ENCODE measurements at places on chromosomes 1 and 21.

DNA sequence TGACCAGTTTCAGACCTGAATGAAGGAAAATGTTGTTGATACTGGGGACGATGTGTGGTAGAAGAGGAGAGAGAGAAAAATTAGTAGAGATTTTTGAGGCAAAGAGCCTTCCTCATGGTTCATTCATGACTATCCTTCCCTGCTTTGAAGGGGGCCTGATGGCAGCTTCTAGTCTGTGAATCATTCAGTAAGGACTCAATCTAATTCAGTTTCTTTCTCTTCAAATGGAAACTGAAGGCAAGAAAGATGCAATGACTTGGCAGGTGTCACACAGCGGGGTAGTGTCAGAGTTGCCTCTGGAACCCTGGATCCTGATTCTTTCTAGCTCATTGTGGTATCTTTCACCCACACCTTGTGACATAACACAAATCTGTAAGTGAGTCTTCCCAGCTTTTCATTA lies 14.9 kb upstream of the CD5L start:
- DNase-seq, result no peak

DNA sequence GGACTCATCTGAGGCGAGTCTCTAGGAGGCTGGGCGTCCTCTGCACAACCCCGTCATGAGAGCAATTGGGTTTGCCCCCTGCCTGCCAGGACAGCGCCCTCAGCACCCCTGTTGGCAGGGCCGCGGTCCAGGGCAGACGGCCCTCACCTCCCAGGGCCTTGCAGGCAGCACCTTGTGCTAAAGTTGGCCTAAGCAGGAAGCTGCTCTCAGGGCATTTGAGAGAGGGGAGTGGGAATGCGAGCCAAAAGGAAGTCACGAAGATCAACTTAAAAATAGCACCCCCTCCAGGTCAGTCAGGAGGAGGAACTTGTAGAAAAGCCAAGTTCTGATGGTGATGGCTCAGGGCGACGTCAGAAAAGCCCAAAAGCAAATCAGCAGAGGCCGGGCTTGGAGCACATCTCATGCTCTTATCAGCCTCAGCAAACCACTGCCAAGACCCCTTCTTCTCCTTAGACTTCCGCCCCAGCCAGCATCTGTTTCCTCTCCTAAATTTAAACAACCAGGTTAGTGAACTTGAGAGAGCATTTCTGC lies 12.6 kb upstream of the ADORA3 start:
- DNase-seq, result no peak

- DNase-seq, result no peak
Observed at GRCh38 chr21:42850463-42850862, 28.9 kb downstream of the WDR4 start.

DNA sequence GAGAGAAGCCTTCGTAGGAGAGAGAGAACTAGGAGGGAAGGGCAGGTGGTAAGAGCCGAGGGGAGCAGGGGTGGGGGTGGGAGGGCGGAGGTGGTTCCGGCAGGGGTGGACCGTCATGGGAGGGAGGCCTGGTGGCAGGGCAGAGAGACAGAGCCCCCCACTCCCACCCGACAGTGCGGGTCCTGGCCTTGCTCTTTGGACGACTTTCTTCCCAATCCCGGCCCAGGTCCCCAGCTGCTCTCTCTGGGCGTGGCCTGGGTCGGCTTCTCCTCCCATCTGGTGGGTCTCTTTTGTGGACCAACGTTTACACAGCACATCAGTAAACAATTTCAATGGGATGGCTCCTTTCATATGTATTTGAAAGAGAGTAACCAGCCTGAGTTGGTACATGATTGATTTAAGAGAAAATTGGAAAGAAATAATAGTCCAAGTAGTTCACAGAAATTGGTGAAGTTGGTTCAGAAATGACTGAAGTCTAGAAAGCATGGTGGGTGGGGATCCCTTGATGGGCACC lies 56.9 kb downstream of the LDLRAD2 start:
- no peak for DNase-seq

DNA sequence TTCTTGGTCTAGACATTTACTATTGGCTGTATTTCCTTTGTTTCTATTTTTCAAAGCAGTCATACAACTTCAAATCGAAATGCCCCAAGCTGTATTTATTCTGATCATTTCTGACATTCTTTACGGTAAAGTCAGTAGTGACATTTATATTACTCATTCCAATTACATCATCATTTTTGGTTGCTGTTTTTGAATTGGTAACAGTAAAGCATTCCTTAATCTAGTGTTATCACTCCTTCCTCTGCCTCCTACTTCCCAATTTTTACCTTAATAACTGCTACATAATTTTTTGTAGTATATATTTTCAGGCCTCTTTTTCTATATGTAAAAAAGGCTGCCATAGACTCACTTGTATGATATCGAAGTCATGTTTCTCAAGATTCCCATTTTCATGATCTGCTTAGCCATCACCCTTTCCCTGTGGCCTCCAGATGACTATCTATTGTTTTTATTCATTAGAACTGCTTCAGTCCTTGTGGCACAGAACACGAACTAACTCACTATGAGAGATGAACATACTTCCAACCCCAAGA lies 167.2 kb downstream of the RUNX1 start:
- DNase-seq, result no peak

DNA sequence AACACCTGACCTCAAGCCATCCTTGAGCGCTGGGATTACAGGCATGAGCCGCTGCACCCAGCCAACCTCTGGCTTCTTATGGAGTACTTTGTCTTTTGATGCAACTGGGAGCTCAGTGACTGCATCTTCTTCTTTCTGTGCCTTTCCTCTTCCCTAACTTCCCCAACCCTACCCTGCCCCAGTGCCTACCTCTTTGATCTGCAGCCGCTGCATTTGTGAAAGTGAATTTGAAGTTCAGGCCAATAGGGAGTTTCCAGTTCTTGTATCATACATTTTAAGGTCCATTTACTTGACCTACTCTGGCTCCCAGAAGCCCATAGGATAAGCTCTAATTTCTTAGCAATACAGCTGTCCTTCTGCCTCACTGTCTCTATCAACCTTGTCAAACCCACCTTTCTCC lies 52.2 kb downstream of the KCNC4 start:
- no peak for DNase-seq

DNA sequence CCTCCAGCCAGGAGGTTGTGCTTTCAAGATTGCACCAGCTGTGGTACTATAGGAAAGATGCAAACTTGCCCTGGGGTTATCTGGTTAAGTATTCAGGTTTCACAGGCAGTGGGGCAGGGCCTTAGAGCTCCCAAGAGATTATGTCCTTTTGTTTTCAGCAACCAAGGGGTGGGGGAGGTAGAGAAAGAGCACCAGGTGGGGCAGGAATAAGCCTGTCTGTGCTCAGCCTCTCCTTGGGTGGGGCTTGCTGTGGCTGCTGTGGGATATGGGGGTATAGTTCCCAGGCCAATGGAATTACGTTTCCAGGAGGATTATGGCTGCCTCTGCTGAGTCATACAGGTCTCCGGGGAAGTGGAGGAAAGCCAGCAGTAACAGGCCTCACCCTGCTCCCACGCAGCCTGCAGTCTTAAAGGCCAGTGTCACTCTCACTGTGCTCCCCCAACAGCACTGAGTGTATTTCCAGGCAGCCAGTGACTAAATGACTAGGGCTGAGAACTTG lies 508.6 kb downstream of the RWDD3 start:
- peak; percentile 57 for DNase-seq

GRCh38 chr1:172746091-172746949 lies 87.4 kb downstream of the FASLG start:
- DNase-seq, result no peak

DNA sequence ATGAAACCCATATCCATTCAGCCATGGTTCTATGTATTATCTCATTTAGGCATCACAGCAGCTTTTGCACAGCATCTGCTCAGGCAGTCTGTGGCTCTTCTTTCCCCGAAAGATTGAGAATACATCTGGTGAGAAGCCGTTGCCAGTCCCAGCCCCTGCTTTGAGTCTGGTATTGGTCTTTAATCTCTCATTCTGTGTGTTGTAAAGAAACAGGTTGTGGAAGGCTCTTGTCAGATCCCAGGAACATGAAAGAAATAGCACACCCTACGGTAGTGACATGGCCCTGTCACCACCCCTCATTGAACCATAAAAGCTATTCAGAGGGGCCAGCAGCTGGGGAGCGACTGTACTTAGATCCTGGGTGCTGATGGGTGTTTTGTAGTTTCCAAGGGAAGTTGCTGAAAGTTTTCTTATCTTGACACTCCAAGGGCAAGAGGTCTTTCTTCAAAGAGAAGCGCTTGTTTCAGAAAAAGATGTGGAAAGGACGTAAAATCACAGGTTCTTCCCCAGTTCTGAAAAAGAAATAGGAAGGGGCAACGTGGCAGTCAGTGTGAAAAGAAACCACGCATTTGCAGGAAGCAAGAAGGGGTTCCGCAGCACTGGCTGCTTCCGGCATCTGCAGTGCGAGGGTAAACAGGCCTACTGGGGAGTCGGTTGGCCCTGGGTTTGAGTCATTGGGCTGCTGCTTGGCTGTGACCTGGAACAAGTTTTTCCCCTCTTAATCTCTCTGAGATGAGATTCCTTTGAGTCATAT lies 145.0 kb downstream of the DHRS3 start:
- DNase-seq, result no peak

DNA sequence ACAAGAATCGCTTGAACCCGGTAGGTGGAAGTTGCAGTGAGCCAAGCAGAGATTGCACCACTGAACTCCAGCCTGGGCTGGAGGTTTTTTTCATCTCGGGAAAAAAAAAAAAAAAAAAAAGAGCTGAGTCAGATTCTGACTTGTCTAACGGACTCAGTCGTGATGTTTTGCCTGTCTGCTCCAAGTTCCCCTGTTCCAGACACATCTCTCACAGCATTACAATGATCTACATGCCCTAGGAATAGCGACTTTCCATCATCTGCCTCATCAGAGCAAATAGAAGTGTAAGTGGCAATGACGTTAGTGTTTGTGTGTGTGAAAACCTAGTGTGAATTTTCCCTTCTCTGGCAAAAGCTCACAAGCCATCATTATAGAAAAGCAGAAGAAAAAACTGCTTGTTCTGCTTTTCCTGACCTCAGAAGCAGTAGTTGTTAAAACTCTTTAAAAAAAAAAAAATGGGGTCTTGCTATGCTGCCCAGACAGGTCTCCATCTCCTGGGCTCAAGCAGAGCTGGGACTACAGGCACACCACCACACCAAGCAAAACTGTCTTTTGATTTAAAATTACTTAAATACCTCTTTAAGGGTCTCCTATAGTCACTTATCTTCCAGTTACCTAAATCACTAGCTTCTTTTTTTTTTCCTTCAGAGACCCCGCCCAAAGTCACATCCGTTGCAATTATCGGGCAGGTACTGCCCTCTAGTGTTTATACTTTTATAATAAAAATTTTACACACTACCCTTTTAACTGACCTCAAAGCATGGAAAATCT lies 37.3 kb downstream of the PLEKHO1 start:
- DNase-seq, result peak; percentile 48

- peak; percentile 24 for DNase-seq
Observed at GRCh38 chr21:32207406-32207716, 71.5 kb downstream of the MIS18A start.

- no peak for DNase-seq
Observed at GRCh38 chr1:193614817-193615216, 428.4 kb upstream of the B3GALT2 start.

GRCh38 chr1:50091068-50091467 lies 17.7 kb upstream of the ELAVL4 start:
- DNase-seq, result no peak

GRCh38 chr21:36828891-36829515 lies 130.1 kb downstream of the SIM2 start:
- no peak for DNase-seq

DNA sequence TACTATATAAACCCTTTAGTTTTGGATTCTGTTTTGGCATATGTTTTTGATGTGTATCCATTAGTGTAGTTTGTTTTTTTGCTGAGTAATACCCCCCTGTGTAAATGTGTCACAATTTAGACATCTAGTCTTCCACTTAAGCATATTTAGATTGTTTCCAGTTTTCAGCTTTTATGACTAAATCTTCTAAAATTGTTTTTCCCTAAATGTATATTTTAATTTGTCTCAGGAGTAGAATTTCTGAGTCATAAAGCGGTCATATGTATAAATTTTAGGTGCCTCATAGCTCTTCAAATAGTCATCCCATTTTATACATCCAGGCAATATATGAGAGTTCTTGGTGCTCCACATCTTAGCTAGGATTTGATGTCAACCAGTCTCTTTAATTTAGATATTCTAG lies 1348.0 kb downstream of the MRPL39 start:
- no peak for DNase-seq

DNA sequence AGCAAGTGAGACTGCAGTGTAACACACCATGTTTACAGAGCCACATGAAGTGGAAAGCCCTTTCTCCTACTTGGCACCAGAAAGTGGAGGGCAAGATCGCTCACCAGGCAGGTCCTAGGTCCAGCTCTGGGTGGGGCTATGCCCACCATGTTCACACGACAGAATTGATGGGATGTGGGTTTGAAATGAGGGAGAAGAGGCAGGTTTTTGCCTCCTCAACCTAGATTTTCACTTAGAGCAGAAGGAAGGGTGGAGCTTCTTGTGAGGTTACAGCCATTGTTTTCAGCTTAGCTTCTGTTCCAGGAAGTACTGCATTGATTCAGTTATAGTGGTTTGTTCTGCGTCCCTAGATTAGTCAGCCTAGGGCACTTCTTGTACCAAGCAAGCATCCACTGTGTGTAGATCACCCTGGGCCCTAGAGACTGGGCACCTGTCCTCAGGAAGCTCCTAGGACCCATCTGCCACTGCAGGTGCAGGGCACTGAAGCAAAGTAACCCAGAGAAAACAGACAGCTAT lies 2.3 kb downstream of the CD53 start:
- no peak for DNase-seq

DNA sequence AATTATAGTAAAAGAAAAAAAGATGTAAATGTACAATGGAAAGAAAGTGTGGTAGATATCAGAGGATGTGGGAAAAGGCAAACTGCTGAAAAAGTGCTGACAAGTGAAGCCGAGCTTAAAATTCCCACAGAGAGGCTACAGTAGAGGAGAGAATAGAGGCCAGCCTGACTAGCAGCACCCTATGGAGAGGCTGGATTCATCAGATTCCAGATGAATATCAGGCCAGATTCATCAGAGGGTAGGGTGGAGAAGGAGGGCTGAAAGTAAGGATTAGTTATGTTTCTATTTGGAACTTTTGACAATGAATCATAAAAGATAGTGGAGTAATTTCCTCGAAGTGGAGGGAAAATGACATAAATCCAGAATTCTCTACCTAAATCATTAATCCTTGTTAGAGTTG lies 60.4 kb upstream of the NEK7 start:
- DNase-seq, result no peak

- no peak for DNase-seq
Observed at GRCh38 chr1:41609166-41609883, 124.8 kb upstream of the EDN2 start.

DNA sequence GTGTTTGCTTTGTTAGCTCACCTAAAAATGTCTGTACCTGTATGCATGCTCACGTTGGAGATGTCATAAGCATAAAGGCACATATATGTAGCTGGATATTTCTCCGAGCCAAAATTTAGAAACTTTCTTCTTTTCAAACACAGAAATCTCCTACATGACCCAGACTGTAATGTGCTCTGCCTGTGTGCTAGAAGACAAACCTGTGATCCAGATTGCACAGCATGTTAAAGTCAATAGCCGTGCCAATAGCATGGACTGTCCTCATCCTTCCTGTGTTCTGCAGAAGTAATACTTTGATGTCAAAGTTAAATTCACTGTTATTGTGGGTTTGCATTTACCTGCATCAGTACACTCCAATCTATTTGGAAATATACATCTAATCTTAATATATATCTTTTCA lies 346.2 kb upstream of the ZRANB2 start:
- no peak for DNase-seq
